Activated CD4-positive, alpha-beta T cell treated with anti-CD3 and anti-CD28 coated beads, Interleukin-2, amount 10 ng/mL, durations not matched to agents 24 days and 14 days (primary cell): ENCODE measurements at places on chromosomes 13 and 19. TPM values are rescaled to one million over a fixed set of nuclear protein-coding genes. Genes with fewer than 3 reads are reported as not detected.

The SHANK1 gene
- total RNA-seq, result not detected in 2 replicates

The ZNF222 gene
- total RNA-seq, result 1.1 and 1.8 TPM in 2 replicates

The OR7C1 gene
- total RNA-seq, result not detected in 2 replicates

The ATP7B gene
- total RNA-seq, result 0.65 and 0.83 TPM in 2 replicates

The FAM98C gene
- total RNA-seq, result 25.3 and 30.4 TPM in 2 replicates

The C1QTNF9B gene
- total RNA-seq, result not detected in 2 replicates
